Kidney (tissue), 22 donors: ENCODE measurements at places on chromosomes 5 and 9.

- no peak for DNase-seq
Measured at GRCh38 chr9:27355166-27355565, 58.2 kb upstream of the EQTN start.

GRCh38 chr5:144395704-144396103 is 225.0 kb downstream of the KCTD16 start:
- DNase-seq, result no peak

DNA sequence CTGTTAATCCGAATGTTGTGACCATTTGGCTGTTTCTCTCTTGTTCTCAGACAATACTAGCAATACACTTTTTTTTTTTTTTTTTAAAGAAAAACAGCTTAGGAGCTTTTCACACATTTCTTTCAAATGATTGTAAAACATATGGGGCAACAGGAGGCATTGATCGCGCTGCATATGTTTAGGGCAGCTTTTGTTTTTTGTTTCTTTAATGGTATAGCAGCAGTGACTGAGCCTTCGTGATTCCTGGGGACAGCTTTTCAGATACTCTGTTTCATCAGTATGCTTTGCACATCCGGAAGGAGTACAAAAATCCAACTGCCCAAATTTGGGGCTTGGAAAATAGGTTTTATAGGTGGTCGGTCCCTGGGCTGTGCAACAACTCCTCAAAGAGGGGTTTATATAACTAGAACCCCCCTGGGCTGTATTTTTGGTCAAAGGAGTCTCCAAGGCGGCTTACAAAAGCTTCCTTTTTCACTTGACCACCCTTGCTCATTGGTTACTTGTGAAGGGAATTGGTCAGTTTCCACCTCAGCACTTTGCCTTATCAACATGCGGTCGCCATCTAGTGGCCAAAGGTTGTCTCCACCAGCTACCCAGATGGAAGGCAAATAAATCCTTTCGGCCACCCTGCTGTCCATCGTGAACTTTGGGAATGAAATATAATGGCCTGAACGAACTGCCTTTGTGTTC is 91.8 kb downstream of the PDE6A start:
- DNase-seq, result no peak

- DNase-seq, result no peak
Measured at GRCh38 chr5:4019841-4020240, 424.2 kb downstream of the IRX1 start.

- DNase-seq, result no peak
Measured at GRCh38 chr5:35626553-35626952, 8.9 kb downstream of the SPEF2 start.

DNA sequence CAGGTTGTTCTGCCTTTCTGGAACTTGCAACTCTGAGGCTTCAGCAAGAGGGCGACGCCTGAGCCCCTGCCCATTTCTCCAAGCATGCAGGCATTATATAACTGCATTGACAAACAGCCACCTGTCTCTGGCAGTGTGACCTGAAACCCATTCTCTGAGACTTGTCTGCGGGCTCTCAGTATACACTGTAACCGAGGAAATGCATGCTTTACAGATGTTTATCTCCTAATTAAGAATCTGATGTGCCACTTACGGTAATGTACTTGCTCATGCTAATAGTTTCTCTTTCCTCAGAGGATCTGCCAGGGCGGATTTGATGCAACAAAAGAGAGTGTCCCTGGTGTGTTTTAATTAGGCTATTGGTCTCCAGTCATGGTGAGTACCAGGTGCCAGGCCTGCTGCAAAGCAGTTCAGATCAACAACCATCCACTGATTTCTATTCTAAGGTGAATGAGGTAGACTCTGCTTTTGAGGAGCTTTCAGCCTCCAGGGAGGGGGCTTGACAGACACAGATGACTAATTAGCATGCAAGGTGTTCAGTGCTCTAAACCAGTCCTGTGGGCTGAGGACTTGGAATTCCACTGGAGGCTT is 593.7 kb upstream of the KLF4 start:
- DNase-seq, result no peak

DNA sequence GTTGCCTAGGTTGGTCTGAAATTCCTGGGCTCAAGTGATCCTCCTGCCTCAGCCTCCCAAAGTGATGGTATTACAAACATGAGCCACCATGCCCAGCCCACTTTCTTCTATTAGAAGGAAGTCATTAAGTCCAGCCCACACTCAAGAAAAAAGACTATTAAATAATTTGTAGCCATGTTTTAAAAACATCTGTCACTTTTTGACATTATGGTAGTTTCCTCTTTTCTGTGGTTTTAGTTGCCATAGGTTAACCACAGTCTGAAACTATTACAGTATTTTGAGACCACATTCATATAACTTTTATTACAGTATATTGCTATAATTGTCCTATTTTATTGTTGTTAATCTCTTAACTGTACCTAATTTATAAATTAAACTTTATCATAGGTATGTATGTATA is 31.9 kb upstream of the C5orf24 start:
- no peak for DNase-seq

- DNase-seq, result no peak
Measured at GRCh38 chr9:134917431-134918373, at the start of gene FCN1. Gene FCN1, minus strand, starts transcription at chr9:134917912. Its CDS starts 41 bp downstream, at chr9:134917871.
